ENCODE measurements at places on chromosomes 12 and 14.

GRCh38 chr14:69073429-69073828 lies 79.5 kb downstream of the DCAF5 start:
- no peak for DNase-seq

DNA sequence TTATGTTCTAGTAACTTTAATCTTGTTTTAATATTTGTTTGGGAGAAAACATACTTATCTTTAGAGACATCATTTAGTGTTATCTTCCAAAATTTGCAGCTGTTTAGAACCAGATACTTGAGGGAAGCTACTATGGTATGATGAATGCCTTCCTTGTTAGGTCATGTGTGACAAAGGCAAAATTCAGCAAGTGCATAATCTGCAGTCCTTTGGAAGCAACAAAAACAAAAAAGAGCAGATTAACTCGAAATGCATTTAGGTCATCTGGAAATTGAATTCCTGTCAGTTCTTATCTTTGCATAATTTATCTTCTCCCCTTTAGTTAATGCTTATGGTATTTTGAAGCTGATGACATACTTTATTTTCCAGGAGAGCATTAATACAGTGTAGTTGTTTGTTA lies 3.5 kb downstream of the FBXO34 start:
- DNase-seq, result no peak

DNA sequence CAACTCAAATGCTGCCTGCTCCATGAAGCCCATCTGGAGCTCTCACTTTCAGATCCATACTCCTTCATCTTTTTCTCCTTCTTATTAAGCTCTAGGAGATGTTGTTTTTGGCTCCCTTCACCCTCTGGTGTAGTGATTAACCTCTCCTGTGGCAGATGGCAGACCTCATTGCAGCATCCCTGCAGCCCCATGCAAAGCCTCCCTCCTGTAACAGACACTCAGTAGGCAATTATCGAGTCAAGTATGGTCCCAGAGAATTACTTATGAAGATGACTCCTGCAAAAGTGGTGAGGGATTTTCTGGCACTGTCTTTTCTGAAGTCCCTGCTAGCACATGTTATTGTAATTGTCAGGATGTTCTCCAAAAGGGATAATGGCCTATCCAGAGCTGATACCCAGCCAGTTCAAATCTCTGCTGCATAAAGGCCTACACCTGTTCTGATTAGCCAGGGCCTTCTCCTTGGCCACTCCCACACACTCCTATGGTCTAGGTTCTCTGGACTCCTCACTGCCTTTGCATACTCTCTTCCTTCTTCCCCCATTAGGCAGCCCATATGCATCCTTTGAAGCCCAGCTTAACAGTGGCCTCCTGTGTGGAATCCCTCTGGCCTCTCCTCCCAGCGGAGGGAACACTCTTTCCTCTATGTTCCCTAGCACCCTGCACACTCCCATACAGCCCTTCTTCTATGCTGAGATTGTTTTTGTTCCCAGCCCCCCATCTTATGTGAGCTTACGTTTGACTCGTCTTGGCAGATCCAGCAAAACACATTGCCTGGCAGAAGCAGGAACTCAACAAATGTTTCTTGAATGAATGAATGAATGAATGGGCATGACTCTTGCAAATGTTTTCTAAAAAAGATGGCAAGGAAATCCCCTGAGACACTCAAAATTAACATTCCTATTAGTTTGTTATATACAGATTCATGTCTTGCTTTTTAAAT lies 43.9 kb upstream of the MDM1 start:
- no peak for DNase-seq

GRCh38 chr12:44812062-44812461 lies 64.1 kb downstream of the NELL2 start:
- peak; percentile 29 for DNase-seq

GRCh38 chr14:61654026-61654425 lies 41.3 kb upstream of the HIF1A start:
- no peak for DNase-seq

- no peak for DNase-seq
These were observed 163.1 kb downstream of the TTC8 start for GRCh38 chr14:88987516-88987915.

DNA sequence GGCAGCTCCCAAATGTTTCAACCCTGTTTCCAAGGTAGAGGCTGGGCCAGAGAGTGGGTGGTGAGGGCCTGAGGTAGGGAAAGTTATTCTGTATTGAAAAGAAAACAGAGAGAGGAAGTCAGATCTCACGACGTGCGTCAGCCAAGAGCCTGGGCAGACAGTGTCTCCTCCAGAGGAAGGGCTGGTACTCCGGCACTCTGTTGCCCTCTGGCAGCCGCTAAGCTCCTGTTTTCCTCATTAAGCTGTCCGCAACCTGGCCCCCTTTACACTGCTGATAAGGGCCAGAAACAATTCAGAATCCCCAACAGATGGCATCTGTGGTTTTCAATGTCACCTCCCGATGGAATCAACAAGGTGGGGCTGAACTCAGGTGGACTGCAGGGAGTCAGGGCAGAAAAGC lies 26.0 kb upstream of the LTBP2 start:
- DNase-seq, result no peak

- no peak for DNase-seq
These were observed 5.2 kb downstream of the OR11G2 start for GRCh38 chr14:20195911-20196310.

- DNase-seq, result no peak
These were observed 9.9 kb downstream of the GLI1 start for GRCh38 chr12:57469296-57470164.

- no peak for DNase-seq
These were observed 83.8 kb downstream of the PEBP1 start for GRCh38 chr12:118219772-118220171.

DNA sequence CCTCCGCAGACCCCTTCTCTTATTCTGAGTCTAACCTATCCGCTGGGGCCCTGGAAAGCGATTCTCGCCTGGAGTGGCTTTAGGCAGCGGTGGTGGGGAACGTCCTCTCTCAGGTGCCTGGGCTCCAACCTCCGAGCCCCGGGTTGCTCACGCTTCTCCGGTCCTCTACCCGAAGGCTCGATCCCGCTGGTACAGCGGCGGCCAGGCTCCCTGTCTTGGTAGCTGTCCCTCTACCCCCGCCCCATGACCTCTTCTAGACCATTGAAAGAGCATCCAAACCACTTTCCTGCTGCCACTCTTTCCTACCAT lies 505 bp upstream of the HEBP1 start:
- no peak for DNase-seq

DNA sequence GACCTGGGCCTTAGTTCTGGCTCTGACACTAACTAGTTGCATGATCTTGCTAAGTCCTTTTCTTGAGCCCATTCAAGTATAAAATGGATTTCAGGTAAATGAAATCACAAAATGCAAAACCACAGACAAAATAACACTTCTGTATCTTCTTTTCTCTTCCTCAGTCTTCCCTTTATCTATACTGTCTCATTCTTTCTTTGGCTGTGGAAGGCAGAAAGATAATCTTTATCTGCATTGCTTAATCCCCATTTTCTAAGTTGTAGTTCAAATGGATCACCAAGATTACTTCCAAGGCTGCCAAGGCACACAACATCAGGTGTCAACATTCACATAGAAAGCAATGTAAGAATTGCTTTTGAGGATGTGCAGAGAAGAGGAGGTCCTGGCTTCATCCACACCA lies 30.3 kb downstream of the TESPA1 start:
- no peak for DNase-seq

DNA sequence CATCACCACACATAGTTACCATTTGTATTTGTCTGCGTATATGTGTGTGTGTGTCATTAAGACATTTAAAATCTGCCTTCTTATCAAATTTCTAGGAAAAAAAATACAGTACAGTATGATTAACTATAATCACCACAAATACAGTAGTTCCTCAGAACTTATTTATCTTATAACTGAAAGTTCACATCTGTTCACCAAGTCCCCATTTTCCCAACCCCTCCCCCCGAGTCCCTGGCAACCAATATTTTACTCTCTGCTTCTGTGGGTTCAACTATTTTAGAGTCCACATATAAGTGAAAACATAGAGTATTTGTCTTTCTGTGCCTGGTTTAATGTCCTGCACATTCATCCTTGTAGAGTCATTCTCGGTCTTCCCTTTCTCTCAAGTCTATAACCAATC lies 12.3 kb downstream of the CAPS2 start:
- no peak for DNase-seq

DNA sequence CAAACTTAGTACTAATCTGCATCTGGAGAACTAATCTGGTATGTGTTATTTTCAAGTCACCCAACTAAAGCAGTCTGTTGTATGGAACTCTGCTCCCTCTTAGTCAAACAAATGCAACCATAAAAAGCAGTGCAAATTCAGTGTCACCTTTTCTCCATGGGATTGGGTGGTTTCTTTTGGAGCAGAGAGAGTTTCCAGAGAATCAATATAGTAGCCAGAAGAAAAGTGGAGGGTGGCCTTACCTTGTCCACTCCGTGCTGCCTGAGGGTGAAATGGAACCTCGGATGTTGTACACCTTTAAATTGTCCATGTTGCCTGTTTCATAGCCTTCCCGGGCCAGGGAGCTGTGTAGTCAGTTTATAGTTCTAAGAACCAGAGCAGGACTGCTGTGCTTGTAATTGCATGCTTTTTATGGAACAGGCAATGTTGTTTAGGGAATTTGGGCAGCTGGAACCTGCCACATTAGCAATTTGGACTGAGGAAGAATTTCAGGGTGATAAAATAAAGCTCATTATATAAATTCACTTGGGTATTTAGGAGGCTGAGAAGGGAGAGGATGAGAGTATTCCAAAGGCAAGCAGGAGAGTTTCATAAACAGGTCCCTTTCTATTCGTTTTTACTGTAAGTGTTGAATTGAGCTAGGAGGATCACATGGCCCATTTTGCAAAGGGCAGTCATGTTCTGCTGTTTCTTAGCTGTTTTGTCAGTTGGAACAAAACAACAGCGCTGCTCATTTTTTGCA lies 60.5 kb downstream of the CRADD start:
- no peak for DNase-seq

GRCh38 chr14:89226801-89227495 lies 190.1 kb downstream of the FOXN3 start:
- DNase-seq, result no peak

- DNase-seq, result peak; percentile 14
These were observed 16.0 kb upstream of the ENDOU start for GRCh38 chr12:47741340-47741703.

DNA sequence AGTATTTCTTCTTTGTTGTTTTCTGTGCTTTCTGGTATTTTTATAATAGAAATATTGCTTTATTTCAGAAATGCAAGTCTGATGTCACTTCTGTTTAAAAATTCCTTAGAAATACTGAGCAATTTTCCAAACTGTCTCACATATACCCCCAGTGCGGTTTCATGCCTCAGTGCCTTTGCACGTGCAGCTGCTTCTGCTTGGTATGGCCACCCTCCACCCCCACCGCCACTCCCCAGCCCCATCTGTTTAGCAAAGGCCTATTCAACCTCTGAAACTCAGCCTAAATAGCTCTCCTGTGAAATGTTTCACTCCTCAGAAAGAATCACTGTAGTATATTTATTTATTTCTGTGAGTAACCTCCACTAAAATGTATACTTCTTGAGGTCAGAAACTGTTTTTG lies 52.3 kb downstream of the PPM1H start:
- no peak for DNase-seq

DNA sequence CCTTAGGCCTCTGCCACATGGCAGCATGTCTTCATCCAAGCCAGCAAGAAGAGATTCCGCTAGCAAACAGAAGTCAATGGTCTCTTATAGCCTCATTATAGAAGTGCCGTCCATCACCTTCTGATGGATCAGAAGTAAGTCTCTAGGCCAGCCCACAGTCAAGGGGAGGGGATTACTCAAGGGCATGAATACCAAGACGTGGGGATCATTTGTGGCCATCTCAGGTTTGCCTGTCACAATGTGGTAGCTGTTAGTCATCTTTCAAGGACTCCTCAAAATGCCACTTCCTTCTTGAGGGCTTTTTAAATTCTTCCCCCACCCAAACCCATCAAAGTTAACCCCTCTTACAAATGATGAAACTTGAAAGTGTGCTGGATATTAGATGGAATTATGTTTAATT lies 8.1 kb upstream of the ADCY6 start:
- DNase-seq, result no peak

GRCh38 chr12:66550626-66551025 lies 128.2 kb downstream of the GRIP1 start:
- DNase-seq, result no peak

DNA sequence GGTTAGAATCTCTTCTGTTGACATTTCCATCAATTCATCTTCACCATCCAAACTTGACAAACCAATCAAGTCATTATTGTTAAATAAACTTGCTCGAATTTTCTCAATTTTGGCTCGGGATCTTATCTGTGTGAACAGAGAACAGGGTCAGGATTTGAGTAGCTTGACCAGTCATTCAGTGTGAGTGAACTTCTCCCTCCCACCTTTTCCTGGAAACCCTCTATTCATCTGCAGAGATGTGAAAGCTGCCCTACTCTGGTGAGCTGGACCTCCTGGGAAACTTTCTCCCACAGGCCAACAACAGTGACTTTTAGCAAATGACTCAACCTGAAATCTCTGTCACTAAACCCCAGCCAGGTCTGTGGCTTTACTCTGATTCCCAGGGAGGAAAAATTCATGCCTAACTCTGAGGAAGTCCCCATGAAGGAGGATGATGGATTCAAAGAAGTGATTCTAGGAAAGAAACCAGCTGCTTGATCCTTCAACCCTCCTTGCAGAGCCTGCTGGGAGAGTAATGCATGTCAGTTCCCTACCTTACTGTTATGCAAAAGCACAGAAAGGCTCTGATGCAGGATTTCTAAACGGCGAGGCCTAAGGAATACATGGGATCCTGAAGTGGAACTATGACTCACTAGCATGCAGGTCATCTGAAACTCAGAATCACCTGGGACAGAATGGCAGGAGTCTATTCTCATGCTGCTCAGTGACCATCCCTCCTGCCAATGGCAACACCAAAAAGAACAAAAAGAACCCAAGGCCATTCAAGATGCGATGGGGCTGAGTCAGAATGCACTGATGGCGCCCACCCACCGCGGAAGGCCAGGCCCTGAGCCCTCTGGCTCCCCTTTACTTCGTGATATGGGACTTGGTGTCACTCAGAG lies 58.0 kb downstream of the TRAFD1 start:
- DNase-seq, result no peak

DNA sequence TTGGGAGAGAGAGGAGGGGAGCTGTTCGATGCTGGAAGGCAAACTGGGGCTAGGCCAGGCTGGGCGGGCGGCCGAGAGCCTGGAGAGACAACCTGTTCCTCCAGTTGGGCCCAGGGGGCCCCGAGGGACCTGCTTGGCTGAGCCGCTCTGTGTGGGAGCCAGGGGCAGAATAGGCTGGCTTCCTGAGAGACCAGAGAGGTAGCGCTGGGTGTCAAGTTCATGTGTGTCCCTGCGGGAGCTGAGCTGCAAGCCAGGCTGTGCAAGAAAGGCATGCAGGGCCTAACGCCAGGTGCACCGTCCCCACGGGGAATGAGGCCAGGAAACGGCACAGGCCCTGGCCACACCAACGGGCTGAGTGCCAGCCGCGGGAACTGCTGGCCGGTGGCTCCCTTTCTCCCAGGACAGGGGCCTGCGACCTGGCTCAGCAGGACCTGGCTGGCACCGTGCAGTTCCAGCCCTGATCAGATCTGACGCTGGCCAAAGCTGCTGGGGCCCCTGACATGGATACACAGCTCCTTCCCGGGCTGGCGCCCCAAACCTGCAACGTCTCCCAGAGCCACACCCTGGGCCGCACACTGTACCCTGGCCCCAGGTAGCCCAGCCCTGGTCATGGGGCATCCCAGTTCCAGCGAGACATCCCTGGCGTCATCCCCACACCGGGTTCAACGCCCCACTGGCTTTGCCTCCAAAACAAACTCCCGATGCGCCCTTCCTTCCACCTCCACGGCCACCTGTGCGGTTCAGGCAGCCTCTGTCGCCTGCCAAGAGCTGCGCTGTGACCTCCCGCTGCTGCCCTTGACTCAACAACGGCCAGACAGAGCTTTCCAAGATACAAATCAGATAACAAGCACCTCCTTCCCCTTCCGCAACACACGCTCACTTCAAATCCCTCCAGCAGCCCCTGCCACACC lies 65.0 kb downstream of the RFLNA start:
- DNase-seq, result no peak

GRCh38 chr12:58847901-58848600 lies 72.3 kb downstream of the LRIG3 start:
- DNase-seq, result no peak
